ENCODE measurements at places on chromosomes 5 and 9. TPM values are rescaled to one million over a fixed set of nuclear protein-coding genes. Genes with fewer than 3 reads are reported as not detected.

PHF24 gene
- total RNA-seq = not detected

TMEM174 gene
- total RNA-seq = not detected

DNA sequence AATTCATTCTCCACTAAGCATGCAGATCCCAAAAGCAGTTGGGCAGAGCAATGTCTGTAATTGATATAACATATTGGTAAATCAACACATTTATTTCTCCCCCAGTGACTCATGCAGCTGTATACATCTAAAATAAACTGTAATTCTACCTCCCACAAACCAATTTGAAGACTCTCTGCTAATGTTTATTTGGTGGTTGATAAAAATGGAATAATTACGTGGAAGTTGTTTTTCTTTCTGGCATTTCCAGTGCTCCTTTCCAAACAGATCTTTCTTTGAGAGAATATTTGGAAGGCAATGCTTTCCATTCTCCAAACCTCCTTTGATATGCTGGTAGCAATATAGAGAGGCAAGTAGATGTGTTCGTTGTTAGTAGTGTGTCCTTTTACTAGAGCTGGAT lies 194.7 kb downstream of the CHSY3 start:
- peaks cover 2% of the 10 kb centered on the region for H3K27me3 ChIP-seq
- no peak overlapping the region for H3K27ac ChIP-seq
- no peaks in the 10 kb centered on the region for H3K4me1 ChIP-seq
- no peak overlapping the region for H3K4me3 ChIP-seq
- H3K36me3 ChIP-seq = no peaks in the 10 kb centered on the region
- no peak for DNase-seq

GRCh38 chr9:36486933-36487481 lies 85.7 kb upstream of the MELK start:
- peak overlapping the region; percentile 80 for H3K4me3 ChIP-seq
- DNase-seq = peak; percentile 74
- H3K27me3 ChIP-seq = no peaks in the 10 kb centered on the region

Data from activated naive CD8-positive, alpha-beta T cell treated with anti-CD3 and anti-CD28 coated beads, Interleukin-2, amount 10 ng/mL, durations not matched to agents 7 days and 5 days (primary cell).